T-helper 1 cell (primary cell): ENCODE measurements at places on chromosomes 2 and 18.

DNA sequence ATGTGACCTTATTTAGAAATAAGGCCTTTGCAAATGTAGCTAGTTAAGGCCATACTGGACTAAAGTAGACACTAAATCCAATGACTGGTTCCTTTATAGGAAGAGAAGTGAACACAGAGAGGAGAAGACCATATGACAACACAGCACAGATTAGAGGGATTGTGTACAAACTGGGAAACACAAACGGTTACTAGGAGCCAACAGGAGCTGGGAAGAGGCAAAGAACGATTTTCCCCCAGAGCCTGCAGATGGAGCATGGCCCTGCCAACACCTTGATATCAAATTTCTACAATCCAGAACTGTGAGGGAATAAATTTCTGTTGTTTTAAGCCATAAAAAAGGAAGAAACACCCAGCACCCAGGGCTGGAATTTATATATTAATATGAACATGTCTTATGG, 38.7 kb upstream of the COL5A2 start:
- no peak for DNase-seq

GRCh38 chr2:202018950-202019349, 14.7 kb upstream of the FZD7 start:
- no peak for DNase-seq

- no peak for DNase-seq
These were observed 51.1 kb downstream of the RTN4 start for GRCh38 chr2:54999182-54999581.

GRCh38 chr18:60411715-60412114, 39.1 kb upstream of the MC4R start:
- no peak for DNase-seq

DNA sequence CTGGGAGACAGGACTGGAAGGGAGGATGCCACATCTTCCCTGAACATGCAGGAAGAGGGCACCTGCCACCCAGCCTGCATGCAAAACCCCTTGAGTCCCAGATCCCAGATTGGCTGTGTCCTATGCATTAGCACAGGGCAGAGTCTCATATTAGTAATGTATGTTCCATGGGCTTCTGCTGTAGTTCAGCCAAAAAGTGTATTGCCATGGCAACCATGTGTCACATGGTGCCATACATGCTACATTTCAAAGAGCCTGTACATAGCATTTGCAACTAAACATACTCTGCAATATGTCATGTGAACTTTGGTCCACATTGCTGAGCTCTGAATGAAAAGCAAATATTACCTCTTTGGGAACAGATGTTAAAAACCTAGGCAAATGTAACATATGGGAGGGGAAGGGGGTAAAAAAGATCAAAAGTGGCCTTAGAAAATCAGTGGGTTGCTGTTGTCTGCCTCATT, 78.4 kb downstream of the DPP4 start:
- DNase-seq, result no peak

GRCh38 chr2:234555616-234556249, 58.9 kb upstream of the ARL4C start:
- DNase-seq, result no peak

GRCh38 chr2:65746931-65747675, 314.7 kb upstream of the SPRED2 start:
- DNase-seq, result no peak

GRCh38 chr18:54329787-54330186, 27.9 kb downstream of the STARD6 start:
- DNase-seq, result no peak

- no peak for DNase-seq
These were observed 104.8 kb upstream of the LGALSL start for GRCh38 chr2:64349131-64349530.

DNA sequence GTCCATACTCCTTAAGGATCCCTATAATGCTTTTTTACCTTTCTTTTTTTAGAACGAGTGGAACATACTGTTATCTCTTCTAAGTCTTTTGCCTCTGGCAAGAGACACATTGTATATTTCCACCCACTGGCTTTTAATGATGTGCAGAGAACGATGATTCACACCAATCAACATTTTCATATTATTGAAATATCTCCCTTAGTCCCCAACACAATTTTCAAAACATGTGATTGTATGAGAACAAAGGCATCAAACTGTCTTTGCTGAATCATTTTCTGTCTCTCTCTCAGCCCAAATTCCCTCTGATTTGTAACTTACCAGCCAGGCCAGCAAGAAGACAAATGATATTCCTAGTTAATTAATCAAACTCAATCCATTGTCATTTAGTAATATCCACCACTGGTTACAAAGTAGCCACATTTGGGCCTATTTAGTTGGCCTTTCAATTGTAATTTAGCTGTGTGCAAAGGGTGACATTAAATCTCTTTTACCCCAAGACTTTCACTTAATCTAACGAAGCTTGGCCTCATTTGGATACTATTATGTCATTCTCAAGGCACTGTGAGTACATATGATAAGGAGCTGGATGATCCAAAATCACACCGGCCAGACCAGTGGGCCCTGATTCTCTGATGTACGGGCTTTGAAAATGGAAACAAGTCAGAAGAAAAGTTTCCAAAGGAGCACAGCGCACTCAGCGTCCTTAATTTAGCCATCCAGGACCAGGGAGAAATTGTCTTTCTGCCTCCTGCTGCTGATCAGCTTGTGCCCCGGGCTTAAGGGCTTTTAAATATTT, 185.1 kb downstream of the SCG2 start:
- DNase-seq, result no peak

GRCh38 chr2:53268086-53268485, 499.5 kb upstream of the CHAC2 start:
- no peak for DNase-seq

GRCh38 chr2:99028558-99028957, 92.5 kb upstream of the CRACDL start:
- no peak for DNase-seq

GRCh38 chr18:32349728-32350395, 120.8 kb downstream of the GAREM1 start:
- DNase-seq, result no peak

DNA sequence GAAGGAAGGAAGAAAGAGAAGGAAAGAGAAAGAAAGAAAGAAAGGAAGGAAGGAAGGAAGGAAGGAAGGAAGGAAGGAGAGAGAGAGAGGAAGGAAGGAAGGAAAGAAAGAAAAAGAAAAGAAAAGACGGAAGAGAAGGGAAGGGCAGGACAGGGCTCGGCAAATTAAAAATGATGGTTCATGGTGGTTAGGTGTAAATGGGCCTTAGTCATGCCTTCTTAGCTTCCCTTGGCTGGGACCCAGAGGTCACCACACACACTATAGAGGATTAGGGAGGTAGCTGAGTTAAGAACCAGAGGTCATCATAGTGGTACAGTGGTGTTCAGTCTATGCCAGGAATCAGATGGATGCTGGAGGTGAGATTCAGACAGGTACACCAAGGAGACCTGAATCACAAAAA, 9.3 kb upstream of the ATL2 start:
- no peak for DNase-seq

DNA sequence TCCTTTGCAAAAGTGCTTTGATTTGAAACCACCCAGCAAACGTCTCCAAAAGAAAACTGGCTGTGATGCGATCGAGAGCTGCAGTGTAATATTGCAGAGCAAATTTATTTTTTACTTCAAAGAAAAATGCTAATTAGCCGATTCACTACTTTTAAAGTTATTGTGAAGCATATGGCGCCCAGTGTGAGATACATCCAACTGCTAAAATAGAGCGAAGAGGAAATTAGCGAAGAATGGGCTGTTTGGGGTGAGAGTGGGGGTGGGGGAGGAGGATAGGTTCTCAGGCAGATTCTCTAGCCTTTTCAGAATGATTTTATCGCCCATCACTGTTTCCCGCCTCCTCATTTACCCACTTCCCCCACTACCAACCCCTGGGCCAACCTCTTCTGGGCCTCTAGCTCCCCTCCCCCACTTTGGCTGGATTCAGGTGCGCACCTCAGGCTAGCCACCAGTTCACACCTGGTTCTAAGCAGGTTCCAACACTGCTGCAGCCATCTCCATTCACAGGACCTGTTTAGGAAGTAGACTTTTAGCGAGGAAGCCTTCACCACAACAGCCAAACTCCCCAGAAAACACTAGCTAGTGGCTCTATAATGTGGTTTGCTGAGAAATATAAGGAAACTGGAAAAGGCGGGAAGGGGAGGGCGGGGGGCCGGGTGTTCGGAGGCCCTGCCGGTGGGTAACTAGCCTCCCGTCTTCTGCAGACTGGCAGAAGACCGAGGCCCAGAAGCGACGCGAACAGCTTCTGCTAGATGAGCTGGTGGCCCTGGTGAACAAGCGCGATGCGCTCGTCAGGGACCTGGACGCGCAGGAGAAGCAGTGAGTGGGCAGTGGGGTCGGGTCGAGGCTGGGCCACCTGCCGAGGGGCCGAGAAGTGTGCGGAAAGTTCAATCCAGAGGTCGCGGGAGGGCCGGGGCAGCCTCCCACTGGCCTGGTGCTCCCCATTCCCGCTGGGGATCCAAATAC, 6.0 kb upstream of the OTX1 start:
- no peak for DNase-seq
